NAMALWA (cell line): ENCODE measurements at places on chromosomes 4 and X.

DNA sequence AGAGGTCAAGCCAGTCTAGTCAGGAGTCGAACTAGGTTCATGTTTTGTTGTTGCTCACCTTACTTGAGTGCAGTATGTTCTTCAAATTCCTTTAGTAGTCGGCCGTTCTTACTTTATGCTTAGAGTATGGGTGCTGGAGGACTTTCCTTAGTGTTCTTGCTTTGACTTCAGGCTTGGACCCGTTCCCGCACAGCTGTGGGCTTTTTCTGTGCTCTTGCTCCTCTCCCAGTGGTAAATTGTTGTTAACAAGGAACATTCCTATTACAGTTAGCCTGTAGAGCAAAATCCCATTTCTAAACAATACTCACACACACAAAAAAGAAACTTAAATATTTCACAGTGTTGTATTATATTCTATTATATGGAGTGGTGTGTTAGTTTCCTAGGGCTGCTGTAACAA, 113.5 kb downstream of the RAP1GDS1 start:
- DNase-seq = no peak

DNA sequence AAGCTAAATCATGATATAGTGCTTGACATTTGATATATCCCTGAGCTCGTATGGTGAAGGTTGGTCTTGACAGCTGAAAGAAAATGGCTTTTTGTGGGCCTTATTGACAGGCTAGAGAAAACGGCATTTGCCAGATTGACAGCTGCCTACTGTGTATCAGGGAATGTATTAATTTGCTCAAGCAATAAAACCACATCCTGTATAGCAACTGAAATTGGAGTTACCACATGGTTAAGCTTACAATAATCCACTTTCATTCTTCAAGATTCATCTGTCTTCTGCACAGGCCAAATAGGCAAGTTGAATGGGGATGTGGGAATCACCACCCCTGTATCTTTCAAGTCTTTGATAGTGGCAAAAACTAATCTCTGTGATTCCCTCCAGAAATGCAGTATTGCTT, 76.2 kb upstream of the IL2 start:
- DNase-seq = no peak

GRCh38 chr4:174538123-174538875, 16.0 kb upstream of the HPGD start:
- DNase-seq = no peak

DNA sequence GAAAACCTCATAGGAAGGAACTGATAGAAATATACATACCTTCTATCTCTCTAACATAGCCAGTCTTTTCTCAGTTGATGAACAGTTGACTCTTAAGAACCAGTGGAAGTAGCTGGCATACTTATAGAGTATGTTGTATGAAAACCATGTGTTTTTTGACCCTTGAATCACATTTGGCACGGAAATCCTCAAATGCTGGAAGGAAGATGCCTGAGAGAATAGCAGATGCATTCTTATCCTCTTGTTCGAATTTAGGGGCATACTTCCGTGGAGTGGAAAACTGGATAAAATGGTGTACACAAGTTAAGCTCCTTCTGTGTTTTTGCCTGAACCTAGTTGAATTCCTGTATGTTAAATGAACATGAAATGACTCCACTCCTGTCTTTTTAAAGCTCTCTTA, 145.5 kb downstream of the PCDH7 start:
- no peak for DNase-seq

- no peak for DNase-seq
These were observed 92.1 kb upstream of the ANKRD50 start for GRCh38 chr4:124804584-124804983.

GRCh38 chr4:137283737-137284136, 248.6 kb downstream of the PCDH18 start:
- DNase-seq = no peak

DNA sequence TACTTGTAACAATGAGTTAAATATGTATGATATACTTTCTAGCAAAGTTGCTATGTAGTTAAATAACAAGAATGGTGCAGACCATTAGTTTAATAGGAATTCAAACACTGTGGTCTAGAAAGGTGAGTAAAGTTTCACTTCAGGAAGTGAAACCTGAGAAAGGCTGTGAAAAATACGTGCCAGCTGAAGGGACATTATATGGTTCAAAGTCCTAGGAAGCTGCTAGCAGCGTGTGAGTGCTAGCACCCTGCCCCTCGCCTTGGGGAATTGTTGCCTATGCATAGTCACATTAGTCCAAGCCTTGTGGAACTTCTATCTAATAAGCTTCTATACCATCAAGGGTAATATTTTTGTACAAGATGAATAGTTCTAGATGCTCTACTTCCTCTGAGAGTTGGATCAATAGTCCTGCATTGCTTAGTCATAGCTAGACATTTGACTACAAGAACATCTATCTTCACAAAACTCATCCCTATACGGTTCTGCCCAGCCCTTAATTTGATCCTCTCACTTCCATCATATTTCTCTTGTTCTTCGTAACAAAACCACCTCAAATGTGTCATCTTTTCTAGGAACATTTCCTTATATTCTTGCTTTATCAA, 45.8 kb upstream of the ARSJ start:
- no peak for DNase-seq

DNA sequence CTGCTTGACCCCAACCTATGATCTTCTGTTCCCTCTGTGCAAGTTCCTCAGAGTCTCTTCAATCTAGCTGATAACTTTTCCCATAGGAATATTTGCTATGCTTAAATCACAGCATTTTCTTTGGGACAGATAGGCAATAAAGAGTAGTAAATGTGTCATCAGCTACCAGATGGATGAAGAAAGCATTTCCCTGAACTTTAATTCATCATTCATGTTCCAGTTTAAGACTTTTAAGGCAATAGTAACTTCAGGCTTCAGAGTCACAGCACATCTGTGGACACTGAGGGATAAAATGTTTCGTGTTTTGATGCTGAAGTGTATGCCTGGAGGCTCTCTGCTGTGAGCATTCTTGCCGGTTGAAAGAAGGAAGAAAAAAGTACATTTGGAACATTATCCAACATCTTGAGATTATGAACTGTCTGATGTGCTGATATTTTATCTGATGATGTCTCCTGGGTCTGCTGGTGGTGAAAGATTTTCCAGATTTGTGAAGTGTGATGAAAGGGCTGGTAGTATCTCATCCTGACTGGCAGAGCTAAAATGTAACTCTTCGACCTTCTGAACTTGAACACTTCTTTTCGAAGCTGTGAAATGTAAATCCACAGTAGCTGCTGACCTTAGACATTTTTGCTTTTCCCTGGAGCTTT, 133.7 kb downstream of the DCLK2 start:
- DNase-seq = no peak
